HL-60 (cell line): ENCODE measurements at places on chromosomes 7 and 10.

DNA sequence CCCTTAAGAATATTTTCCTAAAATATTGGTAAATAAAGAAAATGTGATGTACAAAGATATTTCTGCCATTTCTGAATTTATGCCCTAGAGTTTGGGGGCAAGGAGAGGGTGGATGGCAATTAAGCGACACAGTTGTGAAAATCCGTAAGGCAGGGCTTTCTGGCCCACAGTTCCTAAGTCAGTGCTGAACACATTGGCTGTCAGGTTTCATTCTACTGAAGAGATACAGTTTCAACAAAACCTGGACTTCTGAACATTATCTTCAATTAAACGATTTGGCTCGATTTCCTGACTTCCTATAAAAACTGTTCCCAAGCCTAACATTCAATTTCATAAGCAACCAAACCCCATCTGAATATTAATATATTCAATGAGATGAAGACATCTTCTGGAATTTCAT, 61.1 kb upstream of the NEBL start:
- DNase-seq: no peak

DNA sequence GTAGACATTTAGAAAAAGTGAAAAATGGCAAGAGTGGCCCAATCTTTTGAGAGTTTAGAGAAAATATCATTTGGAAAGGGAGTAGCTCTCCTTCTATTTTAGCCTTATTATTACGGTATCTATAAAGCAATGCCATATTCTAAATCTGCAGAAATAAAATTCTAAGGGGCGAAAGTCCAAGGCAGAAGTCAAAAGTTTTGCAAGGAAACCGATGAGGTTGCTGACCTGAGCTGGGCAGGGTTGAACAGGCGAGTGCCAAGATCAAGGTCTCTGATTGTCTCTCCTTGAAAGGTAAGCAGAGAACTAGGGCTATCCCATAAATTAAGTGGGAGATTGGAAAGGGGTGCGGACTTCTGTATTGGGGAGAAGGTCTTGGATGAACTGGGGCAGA, 11.7 kb downstream of the TRIM56 start:
- no peak for DNase-seq

- no peak for DNase-seq
These were observed 85.7 kb upstream of the FAM180A start for GRCh38 chr7:135834266-135834665.

GRCh38 chr10:46292573-46293023, 5.8 kb downstream of the ANTXRL start:
- DNase-seq: no peak

DNA sequence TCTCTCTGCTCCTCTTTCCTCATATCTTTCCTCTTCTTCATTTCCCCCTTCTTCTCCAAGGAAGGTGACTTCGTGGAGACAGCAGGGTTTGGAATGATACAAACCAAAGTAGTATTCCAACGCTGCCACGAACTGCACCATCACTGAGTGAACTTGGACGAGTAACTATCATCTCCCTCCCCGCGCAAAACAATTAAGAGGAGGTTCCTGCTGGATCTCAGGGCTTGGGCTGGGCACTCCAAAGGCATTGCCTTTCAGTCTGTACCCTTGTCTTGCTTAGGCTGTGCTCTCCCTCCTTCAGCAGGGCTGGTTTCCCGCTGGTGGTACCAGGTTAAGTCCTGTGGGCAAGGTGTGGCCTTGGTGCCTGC, 790 bp upstream of the PITX3 start:
- DNase-seq: no peak

GRCh38 chr7:31938650-31939049, 131.6 kb downstream of the PDE1C start:
- DNase-seq: no peak

DNA sequence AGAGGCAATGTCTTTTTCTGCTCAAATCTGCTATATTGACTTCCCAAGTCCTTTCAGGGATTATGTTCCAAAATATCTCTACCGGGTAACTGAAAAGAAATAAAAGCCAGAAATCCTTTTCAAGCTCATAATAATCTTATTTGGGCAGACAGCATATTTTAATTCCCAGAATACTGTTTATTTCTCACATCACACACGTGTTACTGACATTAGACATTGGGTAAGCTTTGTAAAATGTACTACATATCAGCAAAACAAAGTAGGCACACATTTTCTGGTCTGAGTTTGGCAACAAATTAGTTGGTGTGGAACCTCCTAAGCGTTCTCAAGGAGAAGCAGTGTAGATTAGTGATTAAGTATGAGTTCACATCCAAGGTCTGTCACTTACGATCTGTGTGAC, 10.4 kb upstream of the PTPRZ1 start:
- DNase-seq: no peak

DNA sequence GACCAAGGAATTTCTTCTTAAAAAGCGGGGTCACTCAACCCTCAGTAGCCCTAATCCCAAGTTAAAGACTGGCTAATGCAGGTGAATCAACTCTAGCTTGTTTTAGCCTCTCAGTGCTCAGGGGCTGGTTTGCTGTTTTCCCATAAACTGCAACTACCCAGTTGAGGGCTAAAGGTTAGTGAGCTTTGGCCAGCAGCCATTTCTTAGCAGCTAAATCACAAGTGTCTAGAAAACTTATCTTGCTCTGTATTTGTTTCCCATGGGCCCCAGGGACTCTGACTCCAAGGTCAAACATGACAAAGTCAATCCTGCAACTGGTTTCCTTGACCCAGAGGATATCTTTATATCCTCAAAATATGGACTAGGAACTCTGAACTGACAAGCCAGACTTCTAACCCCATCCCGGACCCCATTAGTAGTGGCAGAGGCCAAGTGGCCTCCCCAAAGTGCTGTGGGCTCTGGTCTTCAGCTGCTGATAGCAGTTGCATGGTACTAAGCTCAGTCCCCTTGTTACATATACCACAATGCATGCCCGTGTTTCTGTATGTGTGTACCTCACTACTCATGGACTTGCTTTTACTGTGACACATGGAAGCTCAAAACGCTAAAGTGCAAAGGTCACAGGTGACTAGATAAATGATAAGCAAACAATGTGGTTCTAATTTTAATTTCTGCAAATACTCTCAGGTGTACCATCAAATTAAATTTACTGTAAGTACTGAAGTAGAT, 793.0 kb upstream of the IGFBP3 start:
- DNase-seq: no peak

DNA sequence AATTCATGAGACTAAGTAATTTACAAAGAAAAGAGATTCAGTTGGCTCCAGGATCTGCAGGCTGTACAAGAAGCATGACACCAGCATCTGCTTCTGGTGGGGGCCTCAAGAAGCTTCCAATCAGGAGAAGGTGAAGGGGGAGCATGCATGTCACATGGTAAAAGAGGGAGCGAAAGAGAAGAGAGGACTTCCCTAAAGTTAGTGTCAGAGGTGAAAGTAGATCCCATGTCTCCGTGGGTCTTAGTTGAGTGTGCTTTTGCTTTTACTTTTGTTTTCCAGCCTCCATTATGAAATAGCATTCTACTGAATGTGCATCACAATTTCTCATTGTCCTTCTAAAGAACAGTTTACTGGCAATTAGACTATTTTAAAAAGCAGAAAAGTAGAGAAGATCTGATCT, 213.6 kb upstream of the FZD1 start:
- DNase-seq: no peak

DNA sequence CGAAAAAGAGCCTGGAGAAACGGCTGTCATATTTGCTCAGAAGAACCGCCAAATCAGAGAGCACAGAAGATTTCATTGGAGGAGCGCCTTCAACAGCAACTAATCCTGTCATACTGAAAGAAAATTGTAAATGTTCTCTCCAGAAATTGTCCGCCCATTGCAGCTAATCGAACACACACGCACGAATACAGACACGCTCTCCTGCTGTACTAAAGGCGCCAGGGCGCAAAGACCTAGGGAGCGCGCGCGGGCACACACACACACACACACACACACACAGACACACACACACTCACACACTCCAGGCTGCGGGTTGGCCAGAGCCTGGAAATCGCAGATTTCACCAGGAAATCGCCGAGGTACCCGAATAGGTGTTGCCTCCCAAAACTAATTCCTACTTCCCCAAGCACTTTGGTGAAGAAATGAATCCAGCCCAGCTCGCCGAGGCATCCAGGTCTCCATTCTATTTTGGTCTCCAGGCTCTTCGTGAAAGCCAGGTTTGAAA, at the start of gene CHRM2:
CHRM2 (plus strand) TSS at position 157 of the 505 bp plus-strand sequence. CDS start 146,214 bp downstream, outside the sequence.
- DNase-seq: no peak

DNA sequence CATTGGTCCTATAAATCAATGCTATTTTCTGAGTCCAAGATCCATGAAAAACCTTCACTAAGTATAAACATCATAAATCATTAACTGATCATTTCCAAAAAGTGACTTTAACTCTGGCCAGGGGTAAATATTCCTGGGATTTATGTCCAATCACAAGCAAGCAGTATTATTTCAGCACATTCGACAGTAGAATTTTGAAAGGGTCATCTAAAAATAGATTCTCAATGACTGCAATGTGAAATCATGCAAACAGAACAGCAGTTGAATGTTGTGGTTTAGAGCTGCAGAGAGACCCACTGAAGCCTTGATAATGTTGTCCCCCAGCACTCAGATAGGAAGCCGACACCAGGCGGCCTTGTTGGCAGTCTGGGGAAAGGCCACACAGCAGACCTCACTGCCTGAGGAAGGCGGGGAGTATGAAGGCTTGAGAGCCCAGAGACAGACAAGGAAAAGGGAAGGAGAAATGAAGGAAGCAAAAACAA, 38.1 kb downstream of the FAM107B start:
- DNase-seq: no peak

DNA sequence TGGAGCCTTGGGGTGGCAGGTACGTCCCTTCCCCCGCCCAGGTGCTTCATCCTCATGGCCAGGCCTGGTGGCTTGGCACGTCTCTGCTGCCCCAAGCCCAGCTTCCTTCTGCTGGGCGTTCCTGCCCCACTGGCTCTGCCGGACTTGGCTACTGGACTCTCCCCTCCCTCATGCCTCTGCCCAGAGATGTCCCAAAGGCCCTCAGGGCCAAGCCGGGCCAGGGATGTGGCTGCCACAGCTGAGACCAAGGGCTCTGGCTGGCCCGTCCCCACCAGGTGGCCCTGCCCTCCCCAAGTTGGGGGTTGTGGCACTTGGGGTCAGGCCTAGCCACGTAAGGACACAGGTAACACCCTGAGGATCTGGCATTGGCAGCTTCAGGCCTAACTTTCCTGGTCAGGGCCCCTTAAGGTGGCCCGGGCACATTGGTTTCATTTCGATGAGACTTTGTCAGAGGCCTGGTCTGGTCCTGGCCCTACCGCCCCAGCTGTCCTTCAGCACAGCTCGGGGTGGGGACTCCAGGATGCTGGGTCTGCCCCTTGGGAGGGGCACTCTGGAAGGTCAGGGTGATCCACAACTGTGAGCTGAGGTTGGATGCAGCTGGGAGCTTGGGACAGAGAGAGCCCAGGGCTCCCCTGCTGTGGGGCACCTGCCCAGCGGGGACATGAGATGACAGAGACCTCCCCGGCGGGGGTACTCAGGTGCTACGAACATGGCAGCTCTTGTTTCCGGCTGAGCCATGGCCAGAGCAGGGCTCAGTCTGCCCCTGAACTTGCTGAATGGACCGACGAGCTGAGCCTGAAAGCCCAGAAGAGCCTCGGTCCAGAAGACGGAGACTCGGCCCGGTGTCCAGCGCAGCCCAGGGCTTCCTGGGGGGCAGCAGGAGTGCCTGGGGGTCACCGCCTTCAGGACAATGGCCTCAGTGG, 2.9 kb downstream of the BHLHA15 start:
- DNase-seq: no peak

GRCh38 chr10:17479015-17479615, 24.7 kb upstream of the ST8SIA6 start:
- DNase-seq: no peak

DNA sequence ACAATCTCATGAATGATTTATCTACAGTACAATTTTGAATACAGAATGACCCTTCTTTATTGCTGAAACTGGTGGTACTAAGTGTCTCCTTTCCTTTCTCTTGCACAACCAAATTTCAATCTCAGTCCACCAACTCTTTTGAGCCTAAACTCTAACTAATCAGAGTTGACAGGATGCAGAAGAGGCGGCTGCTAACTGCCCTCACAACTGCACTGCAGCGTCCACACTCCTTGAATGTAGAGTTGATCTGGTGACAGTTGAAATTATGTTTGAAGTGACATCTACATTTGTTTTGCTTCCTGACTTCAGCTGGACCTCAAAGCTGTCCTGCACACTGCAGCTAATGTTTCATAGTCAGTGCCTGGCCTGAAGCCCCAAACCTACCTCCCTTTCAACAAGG, 139.6 kb downstream of the ZMYND11 start:
- DNase-seq: no peak

DNA sequence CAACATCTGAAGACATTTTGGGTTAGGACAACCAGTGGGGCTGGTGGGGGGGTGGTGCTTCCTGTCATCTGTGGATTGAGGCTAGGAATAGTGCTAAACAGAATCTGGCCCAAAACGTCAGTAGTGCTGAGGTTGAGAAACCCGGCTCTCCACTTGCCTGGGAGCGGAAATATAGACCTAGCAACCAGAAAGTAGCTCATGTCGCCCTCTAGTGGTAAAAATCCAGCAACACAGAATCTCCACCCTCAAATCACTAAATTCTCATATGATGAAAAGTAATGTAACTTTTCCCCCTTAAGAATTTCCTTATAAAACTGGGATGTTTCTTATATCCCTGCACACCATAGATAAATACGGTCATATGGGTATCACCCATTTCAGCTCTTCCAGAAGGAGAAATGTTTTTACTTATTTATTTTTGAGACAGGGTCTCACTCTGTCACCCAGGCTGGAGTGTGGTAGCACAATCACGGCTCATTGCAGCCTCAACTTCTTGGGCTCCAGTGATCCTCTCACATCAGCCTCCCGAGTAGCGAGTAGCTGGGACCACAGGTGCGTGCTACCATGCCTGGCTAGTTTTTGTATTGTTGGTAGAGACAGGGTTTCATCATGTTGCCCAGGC, 34.4 kb downstream of the ZC3HAV1 start:
- peak; percentile 47 for DNase-seq

- no peak for DNase-seq
These were observed 10.0 kb downstream of the HKDC1 start for GRCh38 chr10:69230128-69230527.

GRCh38 chr7:16428672-16429071, 7.3 kb upstream of the CRPPA start:
- no peak for DNase-seq
